Stimulated activated CD4-positive, alpha-beta T cell treated with anti-CD3 and anti-CD28 coated beads, TNF-alpha, amount 100 ng/mL, for 1 hour (primary cell): ENCODE measurements at places on chromosomes 3 and 15.

DNA sequence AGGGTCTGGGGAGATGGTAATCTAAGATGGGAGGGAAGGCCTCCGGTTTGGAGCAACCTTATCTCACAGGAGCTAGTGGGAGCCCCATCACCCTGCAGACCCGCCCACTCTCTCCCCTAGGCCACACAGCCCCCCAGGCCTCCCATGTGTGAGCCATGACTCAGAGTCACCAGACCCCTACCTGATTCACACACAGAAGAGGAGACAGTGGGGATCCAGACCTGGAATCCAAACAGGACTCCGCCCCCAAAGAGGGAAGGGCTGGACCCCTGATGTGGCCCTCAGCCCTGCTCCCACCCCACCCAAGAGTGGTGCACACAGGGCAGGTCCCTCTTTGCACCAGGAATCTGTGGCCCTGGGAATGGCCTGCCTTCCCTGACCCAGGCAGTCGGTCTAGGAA, 97.4 kb downstream of the ADCY5 start:
- no peak for DNase-seq

DNA sequence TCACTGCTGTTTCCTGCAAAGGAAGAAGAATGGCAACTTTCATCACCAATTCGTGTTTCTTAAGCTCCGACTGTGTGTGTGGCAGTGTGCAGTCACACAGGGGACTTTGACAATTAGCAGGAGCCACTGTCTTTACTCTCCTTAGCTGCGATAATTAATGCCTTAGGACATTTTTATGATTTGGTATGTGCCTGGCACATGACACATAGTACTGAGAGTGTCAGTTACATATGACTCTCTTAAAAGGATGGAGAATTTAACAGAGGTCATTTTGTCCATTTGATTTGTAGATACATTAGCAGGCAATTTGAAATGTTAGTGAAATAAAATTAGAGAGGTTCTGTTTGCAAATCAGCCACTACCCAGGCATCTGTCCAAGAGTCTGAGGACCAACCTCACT, 128.9 kb upstream of the VEPH1 start:
- DNase-seq, result no peak

GRCh38 chr3:162390891-162391290, 894.3 kb downstream of the OTOL1 start:
- no peak for DNase-seq

- DNase-seq, result no peak
Observed at GRCh38 chr15:57284535-57284934, 91.8 kb upstream of the CGNL1 start.

DNA sequence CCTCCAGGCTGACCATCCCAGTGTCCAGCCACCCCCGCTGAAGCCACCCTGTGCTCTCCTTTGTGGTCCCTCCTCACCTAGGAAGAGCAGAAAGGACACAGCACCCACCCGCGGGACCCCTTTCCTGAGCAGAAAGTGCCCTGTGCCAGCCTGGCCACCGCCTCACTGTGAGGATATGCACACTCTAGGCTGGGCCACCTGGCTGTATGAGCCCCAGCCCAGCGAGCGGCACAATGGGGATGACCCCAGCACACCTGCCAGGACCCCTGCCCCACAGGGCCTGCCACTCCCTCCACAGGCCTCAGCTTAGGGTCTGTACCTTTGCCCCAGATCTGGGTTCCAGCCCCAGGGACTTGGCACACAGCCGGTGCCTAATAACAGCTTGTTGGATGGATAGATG, 47.9 kb upstream of the FURIN start:
- DNase-seq, result no peak

GRCh38 chr3:88596451-88596850, 446.7 kb downstream of the C3orf38 start:
- no peak for DNase-seq

GRCh38 chr15:68309024-68309423, 31.5 kb downstream of the FEM1B start:
- no peak for DNase-seq

DNA sequence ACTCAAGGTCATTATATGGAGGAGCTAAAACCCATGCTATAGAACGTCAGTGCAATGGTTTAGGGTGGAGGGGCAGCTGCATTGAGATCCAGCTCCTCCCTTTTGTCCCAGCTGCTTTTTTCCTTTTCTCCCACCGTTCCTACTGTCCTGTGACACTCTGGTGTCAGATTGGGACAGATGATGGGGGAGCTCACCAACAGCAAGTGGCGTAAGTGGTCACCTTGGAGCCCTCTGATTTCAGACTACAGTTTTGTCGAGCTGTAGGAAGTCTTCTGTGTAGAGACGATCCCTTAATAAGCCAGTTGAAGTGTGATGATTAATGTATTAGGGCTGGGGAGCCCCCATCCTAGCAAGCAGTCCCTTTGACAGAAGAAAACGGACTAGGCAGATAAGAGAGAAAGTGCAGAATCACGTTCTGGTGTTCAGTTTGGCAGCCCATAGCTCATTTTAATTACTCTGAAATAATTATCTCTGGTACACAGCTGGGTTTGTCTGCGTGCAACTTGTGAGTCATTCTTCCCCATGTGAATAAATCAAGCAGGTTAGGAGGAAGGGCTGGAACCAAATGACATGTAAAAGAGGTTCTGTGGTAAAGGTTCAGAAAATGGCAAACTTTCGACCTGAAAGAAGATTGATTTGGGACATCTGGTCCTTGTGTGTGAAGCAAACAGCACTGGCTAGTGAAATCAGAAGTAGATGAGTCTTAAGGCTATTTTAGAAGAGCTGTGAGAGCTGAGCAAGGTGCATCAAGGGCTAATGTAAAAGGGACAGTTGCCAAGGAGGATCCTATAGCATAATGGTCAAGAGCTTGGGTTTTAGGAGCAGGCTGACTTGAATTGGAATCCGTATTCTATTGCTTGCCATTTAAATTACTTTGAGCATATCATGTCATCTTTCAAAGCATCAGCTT, 241.4 kb downstream of the EDEM1 start:
- DNase-seq, result no peak

GRCh38 chr3:195601382-195601781, 17.6 kb upstream of the APOD start:
- no peak for DNase-seq

DNA sequence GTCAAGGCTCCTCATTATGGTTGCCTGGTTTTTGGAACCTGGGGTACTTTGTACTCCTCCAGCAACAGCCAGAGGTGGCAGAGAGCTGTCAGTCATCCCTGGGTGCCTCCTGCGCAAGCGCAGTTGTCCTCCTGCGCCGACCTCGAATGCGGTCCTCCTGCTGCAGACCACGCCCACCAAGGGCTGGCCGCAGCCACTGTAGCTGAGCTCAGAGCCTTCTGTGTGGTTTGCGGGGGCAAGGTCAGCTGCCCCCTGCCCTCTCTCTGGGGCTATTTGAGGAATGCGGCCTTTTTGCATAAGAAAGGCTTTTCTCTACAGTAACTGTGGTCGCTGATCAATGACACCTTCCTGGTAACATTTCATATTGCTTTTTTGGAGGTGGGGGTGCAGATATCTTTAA, 131.3 kb upstream of the SNRPN start:
- DNase-seq, result no peak

DNA sequence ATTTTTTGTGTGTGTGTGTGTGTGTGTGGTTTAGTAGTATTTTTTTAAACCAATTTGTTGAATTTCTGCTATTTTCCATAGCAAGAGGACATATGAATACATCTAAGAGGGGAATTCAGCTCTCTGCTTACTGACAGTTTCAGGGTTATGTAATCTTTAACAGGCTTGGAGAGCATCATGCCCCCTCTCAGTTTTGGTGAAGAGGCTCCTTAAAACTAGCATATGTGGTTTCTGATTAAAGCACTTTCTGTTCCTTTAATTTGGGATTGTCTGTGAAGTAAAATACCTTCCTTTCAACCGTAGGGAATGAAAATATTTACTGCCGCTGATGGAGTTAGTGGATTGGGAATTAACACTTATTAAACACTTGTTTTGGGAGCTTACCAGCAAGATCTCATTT, 19.4 kb upstream of the NFKBIZ start:
- no peak for DNase-seq

- no peak for DNase-seq
Observed at GRCh38 chr3:141643391-141643790, 94.7 kb upstream of the RNF7 start.

DNA sequence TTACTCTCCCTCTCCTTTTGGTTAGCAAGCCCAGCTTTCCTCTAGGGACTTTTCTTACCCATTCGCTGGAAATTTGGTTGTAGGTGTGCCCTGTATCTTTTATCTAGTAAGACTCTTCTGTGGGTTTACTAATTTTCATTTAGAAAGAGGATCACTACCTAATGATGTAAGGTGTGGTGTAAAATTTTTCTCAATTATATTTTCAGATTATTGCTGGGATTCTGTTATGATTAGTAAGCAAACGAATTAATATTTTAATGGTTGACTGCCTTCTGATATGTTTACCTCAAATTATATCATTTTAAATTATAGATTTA, 28.5 kb downstream of the PLCL2 start:
- no peak for DNase-seq

GRCh38 chr3:50128001-50128400, 27.1 kb upstream of the SEMA3F start:
- no peak for DNase-seq

DNA sequence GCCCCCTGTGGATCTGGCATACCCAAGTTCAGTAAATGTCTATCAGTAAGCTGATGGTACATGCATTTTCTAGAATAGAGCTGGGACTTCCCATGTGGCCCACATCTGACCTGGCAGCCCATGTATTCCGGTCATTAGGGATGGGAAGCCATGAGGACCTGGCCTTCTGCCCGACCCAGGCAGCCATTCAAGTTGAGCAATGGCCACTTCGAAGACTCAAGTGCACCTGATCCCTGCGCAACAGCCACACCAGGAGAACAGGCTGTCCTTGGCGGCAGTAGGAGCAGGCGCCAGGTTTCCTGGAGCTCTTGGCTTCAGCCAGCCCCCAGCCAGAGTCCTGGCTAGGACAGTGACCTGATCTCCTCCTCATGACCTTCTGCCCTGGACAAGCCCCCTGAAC, 14.6 kb downstream of the HEMK1 start:
- DNase-seq, result no peak

DNA sequence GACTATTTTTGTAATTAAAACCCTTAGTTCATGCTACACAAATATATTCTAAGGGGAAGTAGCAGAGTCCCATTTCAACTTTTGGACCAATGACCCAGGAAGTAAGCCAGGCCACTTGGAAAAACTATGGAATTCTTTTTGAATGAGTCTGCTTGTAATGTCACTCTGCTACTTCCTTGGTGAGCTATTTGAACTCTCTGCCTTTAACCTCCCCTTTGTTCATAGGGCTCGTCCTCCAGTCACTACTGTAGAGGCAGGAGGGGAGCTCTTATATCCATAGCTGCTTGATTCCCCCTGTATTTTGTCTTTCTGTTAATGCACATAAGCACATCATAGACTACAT, 119.6 kb downstream of the UACA start:
- DNase-seq, result no peak

DNA sequence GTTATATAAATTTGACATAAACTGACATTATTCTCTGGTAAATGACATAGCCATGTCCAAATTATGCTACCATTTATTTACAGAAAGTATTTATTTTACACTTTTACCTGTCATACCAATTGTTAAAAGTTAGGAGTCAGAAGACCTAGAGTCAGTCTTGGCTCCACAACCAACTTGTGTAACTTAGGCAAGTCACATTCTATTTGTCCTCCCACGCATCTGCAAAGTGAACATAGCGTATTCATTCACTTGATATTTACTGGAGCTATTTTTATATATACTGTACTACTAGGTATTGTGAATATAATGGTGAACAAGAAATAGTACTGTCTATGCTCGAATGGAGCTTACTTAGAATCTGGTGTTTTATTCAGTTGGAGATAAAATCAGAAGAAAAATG, 78.7 kb downstream of the ZNF280D start:
- DNase-seq, result no peak

- no peak for DNase-seq
Observed at GRCh38 chr15:85456798-85457197, 76.4 kb downstream of the AKAP13 start.

GRCh38 chr15:89932880-89933279, 20.1 kb upstream of the ARPIN start:
- DNase-seq, result no peak

DNA sequence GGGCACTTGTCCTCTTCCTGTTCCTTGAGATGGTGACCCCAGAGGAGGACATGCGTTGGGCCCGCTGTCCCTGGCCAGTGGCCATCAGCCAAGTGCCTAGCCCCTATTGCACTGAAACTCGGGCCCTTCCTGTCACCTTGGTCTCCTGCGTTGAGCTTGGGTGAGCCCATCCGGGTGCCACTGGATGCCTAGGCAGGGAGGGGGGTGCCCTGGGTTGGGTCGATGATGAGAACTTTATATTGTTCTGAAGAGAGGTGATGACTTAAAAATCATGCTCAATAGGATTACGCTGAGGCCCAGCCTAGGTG, 221.8 kb downstream of the SNRPN start:
- no peak for DNase-seq

DNA sequence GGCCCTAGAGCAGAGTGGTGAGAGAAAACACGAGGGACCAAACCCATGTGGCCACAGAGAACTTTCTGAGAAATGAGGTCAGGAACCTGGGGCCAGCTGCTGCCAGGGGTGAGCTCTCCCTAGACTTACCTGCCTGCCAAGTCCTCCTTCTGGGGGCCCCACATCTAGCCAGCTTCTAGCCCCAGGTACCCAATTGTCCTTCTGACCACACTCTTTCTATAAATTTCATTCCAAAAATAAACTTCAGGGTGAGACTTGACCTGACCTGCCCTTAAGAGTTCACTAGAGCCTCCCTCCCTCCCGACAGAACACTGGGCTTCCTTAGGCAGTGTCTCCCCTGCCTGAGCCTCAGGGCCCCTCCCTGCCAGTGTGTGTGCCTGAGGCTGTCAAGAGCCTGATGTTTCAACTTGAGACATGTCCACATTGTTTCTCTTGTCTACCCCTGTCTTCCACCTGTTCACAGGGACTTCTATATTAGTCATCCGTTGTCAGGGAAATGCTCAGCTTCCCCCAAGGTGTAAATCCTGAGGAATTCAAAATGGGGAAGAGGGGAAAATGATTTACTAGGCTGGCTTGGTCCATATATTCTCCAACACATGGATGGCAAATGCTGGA, 312.8 kb upstream of the TLE3 start:
- no peak for DNase-seq

DNA sequence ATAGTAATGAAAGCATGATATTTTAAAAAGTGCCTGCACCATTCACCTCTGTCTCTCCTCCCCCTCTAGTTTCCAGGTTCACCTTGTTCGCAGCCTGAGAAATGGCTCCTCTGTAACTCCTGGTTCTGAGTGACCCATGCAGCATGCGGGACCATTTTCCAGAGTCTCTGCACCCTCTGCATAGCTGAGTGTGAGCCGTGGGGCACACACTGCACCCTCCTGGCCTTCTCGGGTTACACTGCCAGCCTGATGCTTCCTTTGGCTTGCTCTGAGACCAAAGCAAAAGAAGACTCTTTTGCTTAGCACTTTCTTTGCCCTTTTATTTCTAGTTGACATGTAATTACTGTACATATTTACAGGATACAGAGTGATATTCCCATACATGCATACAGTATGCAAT, 287.3 kb downstream of the GABRG3 start:
- no peak for DNase-seq

DNA sequence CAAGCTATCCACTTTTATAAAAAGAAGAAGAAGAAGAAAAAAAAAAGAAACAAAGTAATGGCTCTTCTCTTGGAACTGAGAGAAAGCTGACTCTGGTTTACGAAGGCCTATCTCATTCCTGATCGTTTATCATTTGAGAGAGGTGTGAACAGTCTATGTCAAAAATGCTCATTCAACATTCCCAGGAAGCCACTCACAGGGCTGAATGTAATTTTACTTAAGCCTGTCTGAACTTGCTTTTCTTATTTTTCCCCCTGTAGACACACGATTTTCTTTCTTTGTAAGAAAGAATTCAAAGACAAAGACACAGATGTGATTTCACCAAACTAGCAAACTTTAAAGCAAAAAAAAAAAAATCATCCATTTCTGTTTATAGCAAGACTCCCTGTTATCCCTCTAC, 805.8 kb downstream of the FHIT start:
- DNase-seq, result no peak
